ENCODE measurements at places on chromosomes 1 and 21. TPM values are rescaled to one million over a fixed set of nuclear protein-coding genes. Genes with fewer than 3 reads are reported as not detected.
A peak's percentile ranks its signal among the peaks of the same experiment; 100 is the strongest.

TMEM240 gene
- total RNA-seq: 2.1 TPM

DCDC2B gene
- not detected for total RNA-seq

PRDM15 gene
- 5.1 TPM for total RNA-seq

MOB3C gene
- total RNA-seq: 8.9 TPM

DNM3 gene
- total RNA-seq: 5.2 TPM

PRDM16 gene
- 1.5 TPM for total RNA-seq

LAMB3 gene
- total RNA-seq: 22.7 TPM

HEYL gene
- 5.2 TPM for total RNA-seq

HCRTR1 gene
- not detected for total RNA-seq

LRRN2 gene
- total RNA-seq: 0.89 TPM

FAM163A gene
- total RNA-seq: 0.10 TPM

CD84 gene
- total RNA-seq: 3.8 TPM

RGS2 gene
- total RNA-seq: 52.2 TPM

DNA sequence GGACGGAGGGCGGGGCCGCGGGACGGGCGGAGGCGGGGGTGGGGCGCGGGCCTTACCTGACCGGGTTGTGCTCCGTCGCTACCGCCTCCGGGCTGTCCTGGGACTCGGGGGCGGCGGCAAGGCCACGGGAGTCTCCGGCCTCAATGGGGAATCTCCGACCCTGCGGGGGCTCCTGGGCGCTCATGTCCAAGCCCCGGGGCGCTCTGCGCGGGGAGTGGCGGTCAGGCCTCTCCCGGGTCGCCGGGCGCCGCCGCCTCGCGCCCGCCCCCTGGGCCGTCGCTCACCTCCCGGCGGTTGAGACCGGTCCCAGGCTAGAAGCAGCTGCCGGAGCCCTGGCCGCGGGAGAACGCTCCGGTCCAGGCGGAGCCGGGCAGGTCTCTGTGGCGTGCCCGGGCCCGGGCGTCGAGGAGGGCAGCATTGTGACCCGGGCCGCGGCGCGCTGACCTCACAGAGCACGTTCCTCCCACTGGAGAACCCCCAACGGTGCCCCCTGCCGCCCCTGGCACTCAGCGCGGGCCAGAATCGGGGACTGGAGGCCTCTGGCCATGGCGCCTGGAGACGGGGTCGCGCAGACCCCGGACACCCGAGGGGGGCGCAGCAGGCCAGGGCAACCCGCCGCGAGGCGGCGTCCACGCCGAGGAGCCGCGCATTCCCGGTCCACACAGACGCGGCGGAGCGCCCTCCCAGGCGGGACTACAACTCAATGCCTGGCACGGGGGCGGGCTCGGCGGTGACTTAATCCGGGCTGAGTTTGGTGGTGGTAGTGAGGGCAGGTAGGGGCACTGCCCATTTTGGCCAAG, 411 bp downstream of the FAM229A start:
- no peak for DNase-seq

DNA sequence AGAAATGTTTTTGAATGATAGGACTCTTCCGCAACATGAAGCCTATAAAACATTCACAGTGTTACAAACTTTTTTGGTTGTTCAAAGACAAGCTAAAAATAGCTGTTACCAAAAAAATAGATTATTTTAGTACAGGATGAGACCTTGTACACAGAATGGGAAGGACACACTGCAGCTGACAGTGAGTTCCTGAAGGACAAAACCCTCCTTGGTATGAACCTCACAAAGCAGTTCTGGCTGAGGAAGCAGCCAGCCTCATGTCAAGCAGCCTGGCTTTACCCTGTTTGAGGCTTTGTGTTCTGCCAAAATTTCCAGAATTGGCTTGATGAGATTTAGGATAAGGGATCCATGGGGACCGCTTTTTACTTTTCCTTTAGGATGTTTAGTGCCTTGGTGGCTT, 93.7 kb downstream of the RGL1 start:
- DNase-seq: no peak

DNA sequence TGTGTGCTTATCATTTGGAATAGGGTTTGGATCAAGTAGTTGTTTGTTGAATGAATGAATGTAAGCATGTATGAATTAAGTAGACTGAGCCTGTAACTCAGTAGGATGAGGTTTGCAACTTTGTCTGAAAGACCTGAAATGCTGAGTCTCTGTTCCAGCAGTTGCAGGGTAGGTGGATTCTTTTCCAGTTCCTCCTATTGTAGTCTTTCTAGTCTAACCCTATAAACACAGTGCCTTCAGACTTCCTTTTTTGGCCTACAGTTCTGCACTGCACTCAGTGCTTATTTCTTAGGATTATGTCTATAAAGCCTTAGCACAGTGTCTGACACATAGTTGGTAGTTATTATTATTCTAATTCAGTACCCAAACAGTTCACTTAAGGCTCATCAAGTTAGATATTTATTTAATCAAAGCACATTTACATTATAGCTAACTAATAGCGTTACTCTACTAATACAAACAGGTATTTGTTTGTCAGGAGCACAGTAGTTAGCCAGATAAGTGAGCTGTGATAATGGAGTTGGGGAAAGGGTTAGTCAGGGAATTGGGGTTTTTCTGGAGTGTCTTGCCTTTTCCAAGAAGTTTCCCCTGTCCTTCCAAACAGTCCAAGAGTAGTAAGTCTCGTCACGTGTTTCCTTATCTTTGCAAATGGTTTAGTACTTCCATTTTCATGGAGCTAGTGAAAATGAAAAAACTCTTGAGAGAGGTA, 45.0 kb downstream of the ABCD3 start:
- DNase-seq: no peak

DNA sequence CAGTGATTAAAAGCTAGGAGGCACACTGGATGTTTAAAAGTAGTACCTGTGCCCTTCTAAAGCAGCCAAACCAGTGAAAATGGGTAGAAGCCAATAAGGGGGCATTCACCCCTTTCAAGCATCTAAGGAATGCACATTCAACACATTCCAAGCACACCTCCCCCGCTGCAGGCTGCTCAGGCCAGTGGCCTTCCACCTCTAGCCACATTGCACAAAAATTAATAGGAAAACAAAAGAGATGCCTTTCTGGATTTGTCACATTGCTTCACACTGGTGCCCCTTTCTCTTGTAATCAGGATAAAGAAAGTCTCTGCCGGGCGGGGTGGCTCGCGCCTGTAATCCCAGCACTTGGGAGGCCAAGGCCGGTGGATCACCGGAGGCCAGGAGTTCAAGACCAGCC, 834.0 kb downstream of the USP25 start:
- DNase-seq: no peak

DNA sequence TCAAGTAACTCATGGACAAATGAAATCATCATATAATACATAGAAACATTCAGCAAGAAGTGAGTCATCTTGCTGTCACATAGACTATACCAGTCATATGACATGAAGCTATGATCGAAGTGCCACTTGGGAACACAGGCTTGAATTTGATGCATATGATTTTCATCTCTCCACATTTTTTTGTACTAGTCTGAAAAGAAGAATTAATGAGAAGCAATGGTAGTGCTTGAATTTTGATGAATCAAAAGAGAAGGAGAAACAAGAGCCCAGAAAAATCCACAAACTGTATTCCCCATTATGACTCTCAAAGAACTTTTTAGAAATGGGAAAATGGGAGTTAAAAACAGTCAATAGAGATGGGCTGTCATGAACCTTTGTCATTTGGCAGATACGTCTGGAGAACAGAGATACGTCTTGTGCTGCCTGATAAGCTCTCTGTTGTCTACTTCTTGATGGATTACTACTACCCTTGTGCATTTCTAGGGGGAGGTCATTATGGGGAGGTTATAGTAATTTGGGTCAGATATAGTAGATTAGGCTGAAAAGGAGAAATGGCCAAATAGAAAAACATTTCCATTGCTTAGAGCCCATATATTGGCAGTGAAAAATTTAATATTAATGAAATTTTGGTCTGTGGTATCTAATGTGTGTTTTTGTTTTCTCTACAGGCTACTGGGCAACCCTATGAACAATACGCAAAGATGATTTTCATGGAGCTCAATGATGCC, 8.0 kb upstream of the LEPR start:
- no peak for DNase-seq

GRCh38 chr1:213689260-213689659, 298.5 kb upstream of the PROX1 start:
- no peak for DNase-seq

DNA sequence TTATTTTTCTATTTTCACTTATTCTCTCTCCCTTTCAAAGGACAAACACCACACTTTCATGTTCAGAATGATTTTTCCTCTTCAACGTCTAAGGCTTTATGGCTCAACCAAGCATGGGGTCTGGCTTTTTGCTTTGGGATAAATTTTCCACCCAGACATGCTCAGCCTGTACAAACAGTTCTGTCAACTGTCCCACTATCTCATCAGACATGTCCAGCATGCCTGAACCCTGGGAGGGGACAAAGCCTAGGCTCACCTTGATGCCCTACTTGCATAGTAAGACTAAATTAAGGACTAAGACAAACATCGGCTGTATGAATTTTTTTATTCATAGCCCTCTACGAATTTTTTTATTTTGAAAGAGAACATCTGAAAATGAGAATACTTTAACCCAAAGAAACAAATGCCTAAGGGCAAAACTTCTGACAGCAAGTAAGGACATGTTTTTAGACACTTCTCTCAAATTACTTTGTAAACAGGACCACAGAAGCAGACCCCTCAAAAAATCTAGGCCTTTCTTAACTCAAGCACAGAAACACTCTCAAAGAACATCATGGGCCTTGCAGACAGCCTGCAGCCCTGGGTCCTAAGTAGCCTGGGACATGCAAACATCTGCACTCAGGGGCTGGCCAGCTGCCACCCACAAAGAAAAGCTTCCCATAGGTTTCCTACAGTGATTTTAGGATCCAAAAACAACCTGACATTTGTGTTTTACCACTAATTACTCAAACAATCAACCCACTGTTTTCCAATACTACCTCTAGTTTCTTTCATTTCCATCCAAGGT, 72.3 kb upstream of the PALMD start:
- no peak for DNase-seq

DNA sequence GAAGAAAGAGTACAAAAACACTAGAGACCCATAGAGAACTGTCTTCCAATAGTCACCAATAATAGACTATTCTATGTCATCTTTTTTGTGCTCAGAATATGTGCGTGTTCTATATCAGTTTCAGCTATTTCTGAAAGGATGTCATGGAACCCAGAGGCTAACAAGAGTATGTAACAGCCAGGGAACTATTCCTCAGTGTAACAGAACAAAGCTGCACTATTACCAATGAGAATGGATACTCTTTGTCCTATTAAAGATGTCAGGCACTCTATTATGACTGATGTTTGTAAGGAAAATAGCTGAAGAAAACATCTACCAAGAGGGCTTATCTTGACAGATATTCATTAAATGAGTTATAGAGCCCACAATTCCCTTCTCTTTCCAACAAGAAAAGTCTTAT, 8.6 kb upstream of the LRRC8C start:
- no peak for DNase-seq

DNA sequence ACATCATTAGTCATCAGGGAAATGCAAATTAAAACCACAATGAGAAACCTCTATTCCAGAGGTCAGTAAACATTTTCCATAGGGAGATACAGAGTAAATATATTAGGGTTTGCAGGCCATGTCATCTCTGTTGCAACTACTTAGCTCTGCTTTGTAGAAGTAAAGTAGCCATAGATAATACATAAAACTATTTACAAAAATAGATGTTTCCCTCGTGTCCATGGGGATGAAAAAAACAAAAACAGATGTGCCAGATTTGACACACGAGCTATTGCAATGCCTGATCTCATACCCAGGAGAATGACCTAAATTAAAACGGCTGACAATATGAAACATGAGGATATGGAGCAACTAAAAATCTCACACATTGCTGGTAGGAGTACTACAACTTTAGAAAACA, 17.3 kb downstream of the LTN1 start:
- peak; percentile 86 for DNase-seq

DNA sequence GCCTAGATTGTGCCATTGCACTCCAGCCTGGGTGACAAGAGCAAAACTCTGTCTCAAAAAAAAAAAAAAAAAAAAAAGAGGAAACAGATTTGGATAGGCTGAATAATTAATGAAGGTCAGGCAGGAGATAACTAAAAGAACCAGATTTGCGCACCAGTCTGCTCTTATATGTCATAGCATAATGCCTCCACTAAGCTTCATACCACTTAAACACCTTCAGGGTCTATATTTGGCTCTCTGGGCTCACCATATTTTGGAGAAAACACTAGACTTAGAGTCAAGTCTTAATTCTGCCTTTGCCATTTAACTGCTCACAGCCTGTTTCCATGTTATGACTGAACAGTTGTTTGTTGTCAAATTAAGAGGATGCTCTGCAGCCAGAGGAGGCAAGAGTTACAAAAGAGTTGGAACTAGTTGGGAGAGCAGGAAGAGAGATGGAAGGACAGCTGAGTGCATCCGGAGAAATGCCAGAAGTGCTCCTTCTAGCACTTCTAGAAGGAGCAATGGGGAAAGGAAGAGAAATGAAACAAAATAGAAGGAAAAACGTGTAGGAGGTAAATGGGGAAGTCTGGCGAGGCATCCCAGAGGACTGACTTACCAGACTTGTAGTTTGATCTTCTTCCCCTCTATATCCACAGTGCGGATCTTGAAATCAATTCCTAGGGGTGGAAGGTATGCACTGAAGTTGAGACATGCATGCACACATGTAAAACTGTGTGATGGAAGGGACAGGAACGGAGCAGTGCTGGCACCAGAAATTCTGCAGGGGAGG, 1.8 kb downstream of the RAB13 start:
- no peak for DNase-seq

DNA sequence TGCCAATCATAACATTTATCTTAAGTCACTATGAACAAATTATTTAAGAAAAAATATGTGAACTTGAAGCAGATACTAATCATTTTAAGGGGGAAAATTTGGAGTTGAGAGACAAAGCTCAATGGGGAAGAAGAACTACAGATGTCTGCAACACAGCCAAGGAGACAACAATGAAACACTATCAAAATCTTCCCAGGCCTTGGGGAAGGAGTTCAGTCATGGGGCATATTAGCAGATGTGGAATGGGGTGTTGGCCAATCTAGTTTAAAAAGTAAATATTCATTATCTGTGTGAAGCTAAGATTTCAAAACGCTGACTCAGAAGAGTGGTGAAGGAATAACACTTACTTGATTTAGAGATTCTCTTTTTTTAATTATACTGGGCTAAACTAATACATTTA, 671.6 kb upstream of the ZP4 start:
- no peak for DNase-seq

All from skin of body (tissue), 3 donors.